ENCODE measurements at places on chromosomes 13 and 19. TPM values are rescaled to one million over a fixed set of nuclear protein-coding genes. Genes with fewer than 3 reads are reported as not detected.

DNA sequence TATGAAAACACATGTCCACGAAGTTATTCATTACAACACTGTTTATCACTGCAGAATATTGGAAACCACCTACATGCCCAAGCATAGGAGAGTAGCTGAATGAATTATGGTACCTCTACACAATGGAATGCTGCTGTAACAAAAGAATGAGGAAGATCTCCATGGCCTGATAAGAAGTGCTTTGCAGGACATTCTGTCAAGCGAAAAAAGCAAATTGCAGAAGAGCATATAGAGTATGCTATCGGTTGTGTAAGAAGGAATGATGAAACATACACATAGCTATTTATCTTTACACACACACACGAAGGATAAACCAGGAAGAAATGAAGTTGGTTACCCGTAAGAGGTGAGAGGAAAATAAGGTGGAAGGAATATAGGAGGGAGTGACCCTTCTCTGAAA is 37.5 kb upstream of the CEACAM20 start:
- H3K27me3 ChIP-seq = no peaks in the 10 kb centered on the region
- H3K27ac ChIP-seq = no peak overlapping the region
- no peaks in the 10 kb centered on the region for H3K36me3 ChIP-seq
- no peaks in the 10 kb centered on the region for H3K4me1 ChIP-seq
- no peak for DNase-seq
- no peak overlapping the region for H3K4me3 ChIP-seq

The RAB8A gene
- total RNA-seq = 43.9 TPM

GRCh38 chr19:39828654-39829032 is 5.3 kb downstream of the DYRK1B start:
- H3K4me3 ChIP-seq = no peak overlapping the region
- H3K36me3 ChIP-seq = peaks cover 43% of the 10 kb centered on the region
- no peaks in the 10 kb centered on the region for H3K27me3 ChIP-seq
- peaks cover 29% of the 10 kb centered on the region for H3K4me1 ChIP-seq
- no peak overlapping the region for H3K27ac ChIP-seq
- no peak for DNase-seq

DNA sequence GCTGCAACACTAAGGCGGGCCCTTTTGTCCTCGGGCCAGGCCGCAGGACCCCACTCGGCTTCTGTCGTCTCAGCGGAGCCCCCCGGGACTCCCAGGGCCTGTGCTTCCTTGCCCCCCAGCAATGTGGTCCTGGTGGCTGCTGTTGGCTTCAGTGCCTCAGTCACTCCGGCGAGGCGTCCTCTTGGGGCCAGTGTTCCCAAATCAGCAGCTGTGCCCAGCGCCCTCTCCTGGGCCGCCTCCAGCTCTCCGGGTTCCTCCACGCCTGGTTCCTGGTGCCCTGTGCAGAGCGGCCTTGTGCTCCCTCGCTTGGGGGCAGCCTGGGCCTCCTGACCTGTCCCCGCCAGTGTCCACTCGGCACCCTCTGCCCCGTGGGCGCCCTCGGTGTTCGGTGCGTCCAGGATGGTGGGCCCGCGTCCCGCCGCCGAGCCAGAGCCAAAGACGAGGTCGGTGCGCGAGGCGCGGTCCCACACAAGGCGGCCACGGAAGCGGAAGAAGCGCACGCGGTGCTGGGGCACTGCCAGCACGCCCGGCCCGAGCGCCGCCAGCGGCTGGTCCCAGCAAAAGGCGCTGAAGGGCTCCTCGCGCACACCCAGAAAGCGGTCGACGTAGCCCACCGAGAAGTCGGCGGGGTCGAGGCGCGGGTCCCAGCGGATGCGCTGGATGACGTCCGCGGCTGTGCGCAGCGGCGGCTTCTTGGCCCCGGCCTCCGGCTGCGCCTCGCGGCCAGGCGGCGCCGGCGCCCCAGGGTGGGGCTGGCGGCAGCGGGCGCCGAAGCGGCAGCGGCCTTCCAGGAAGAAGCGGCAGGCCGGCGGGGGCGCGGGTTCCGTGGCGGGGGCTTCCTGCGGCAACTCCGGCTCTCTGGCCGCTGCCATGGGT is 685 bp downstream of the LENG9 start:
- peaks cover 35% of the 10 kb centered on the region for H3K36me3 ChIP-seq
- DNase-seq = peak; percentile 90
- peaks cover 36% of the 10 kb centered on the region for H3K4me1 ChIP-seq
- peak overlapping the region; percentile 59 for H3K4me3 ChIP-seq

- H3K27me3 ChIP-seq = no peaks in the 10 kb centered on the region
- H3K36me3 ChIP-seq = peaks cover 7% of the 10 kb centered on the region
- no peak overlapping the region for H3K4me3 ChIP-seq
- DNase-seq = no peak
- no peak overlapping the region for H3K27ac ChIP-seq
These were observed 96.3 kb upstream of the SLC15A1 start for GRCh38 chr13:98848746-98849145.

Measured in sigmoid colon (tissue), 7 donors.